ENCODE measurements at places on chromosomes 1 and 21. TPM values are rescaled to one million over a fixed set of nuclear protein-coding genes. Genes with fewer than 3 reads are reported as not detected.

INSRR gene
- 0.05 TPM for total RNA-seq

MAP1LC3C gene
- total RNA-seq = 0.34 TPM

GLUL gene
- total RNA-seq = 462 TPM

AGT gene
- total RNA-seq = 102 TPM

RNF186 gene
- total RNA-seq = not detected

SLC30A10 gene
- total RNA-seq = not detected

NUP210L gene
- 0.74 TPM for total RNA-seq

LRRIQ3 gene
- 0.18 TPM for total RNA-seq

PTGER3 gene
- total RNA-seq = 14.9 TPM

DYRK3 gene
- total RNA-seq = 12.4 TPM

SOD1 gene
- 305 TPM for total RNA-seq

PDC gene
- total RNA-seq = not detected

AKT3 gene
- total RNA-seq = 27.6 TPM
